ENCODE measurements at places on chromosomes 12 and 14.

GRCh38 chr14:42683707-42684106 is 1077.0 kb downstream of the LRFN5 start:
- no peak for DNase-seq

DNA sequence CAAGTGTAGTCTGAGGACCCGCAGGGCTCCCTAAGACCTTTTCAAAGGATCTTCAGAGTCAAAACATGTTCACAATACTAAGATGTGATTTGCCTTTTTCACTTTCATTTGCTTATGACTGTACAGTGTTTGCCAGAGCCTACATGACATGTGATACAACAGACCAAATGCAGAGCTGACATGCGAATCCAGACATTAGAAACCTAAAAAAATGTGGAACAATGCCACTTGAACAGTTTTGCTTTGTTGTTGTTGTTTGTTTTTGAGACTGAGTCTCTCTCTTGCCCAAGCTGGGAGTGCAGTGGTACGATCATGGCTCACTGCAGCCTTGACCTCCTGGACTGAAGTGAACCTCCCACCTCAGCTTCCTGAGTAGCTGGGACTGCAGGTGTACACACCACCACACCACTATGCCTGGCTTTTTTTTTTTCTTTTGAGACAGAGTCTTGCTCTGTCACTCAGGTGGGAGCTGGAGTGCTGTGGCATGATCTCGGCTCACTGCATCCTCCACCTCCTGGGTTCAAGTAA is 5.3 kb upstream of the RAB35 start:
- no peak for DNase-seq

DNA sequence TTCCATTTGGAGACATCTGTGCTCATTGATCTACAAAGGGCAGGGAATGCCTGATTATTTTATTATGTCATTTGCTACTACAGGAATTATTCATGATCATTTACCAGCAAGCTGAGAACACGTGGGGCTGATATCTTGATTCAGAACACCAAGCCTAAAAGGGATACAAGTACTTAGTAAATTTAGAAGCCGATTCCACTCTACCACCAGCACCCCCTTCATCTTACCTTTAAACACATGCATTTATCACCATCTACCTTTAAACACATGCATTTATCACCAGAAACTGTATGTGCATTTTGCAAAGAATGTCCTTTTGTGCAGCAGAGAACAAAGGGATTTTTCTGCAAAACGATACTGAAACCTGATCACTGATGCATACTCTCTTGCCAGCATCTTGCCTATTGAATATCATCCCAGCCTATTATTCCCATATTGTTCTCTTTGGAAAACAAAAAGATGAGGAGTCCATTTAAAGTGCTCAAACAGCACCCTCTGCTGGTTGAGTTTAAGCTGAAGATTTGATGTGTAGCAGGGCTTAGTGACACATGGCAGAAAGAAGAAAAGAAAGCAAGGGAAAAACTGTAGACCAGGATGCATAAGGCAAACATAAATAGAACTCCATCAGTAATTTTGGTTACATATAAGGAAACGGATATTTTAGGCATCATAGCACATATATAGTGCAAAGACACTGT is 132.6 kb upstream of the PLEKHG7 start:
- DNase-seq = no peak

DNA sequence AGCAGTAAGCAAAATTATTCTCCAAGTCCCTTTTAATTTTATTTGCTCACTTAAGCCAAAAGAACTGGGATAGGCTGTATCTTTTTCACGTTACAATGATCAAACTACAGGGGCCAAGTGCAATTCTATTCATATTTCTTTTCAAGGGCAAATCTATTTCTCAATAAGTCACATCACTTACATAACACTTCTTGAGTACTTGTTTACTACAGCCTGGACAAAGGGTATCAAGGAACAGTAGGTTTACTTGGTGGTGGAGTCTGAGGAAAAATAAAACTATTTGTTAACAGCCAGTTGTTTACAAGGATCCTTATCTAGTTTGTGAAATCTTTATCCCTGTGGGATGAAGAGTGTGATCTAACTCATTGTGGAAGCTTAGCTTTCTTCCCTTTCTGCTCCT is 72.1 kb downstream of the PDE3A start:
- no peak for DNase-seq

DNA sequence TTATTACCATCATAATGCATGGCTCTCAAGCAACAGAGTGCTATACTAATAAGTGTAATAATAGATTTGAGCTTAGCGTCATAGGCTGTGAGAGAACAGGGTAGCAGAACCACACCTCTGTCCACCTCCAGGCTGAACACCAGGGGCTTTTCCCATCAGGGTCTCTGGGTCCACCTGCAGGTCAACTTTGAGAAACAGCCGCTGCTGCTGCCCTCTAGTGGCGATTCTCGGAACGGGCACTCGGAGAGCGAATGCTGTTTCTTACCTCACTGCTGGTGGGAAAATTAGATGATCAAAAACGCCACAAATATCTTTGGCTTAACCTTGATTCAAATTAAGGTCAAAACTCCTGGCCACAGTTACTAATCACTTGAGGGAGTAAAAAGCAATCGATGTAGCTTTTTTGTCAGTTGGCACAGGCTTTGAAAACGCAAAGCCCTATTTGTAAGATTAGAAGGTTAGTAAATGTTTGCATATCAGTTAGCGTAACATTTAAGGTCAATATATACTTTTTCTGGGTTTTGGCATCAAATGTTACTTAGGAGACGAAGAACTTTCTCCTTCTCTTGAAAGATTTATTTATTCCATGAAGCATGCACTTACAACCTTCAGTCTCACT is 127.9 kb upstream of the TMEM132D start:
- no peak for DNase-seq

GRCh38 chr14:92603309-92604242 is 90.0 kb downstream of the RIN3 start:
- DNase-seq = no peak

DNA sequence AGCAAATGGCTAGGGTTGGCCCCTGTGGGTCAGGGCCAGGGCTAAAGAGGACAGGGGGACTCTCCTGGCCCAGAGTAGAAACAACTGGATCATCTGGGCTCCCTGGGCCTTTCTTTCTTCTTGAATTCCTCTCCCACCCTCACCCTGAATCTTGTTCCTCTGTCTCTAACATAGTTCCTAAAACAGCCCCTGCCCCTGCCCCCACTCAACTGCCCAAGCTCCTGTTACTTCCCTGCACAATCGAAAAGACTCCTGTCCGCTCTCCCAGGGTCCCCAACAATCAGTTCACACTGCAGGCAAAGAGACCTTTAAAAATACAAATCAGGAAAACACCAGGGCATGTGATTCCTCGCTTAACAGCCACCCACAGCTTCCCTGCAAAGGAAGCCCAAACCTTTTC is 18.0 kb upstream of the ANKRD33 start:
- no peak for DNase-seq

- DNase-seq = peak; percentile 6
These were observed 202.5 kb upstream of the LRIG3 start for GRCh38 chr12:59122784-59123183.

DNA sequence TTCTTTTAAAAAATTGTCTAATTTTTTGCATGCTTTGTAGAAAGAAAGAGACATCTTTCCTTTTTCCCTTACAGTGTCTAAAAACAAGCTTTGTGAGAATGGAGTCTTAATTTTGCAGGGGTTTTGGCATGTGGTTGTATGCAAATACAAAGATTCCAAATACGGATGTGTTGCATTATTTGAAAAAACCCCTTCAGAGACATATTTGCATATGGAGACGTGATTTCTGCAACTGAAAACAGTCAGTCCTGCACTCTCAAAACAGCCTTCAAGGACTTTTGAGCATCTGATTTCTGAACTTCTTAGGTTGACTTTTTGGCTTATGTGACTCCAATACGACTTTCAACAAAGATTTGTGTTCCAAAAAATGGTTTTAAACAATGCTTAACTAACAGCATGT is 7.8 kb downstream of the IRAK3 start:
- no peak for DNase-seq

- no peak for DNase-seq
These were observed 9.1 kb downstream of the RAB2B start for GRCh38 chr14:21467616-21468015.

DNA sequence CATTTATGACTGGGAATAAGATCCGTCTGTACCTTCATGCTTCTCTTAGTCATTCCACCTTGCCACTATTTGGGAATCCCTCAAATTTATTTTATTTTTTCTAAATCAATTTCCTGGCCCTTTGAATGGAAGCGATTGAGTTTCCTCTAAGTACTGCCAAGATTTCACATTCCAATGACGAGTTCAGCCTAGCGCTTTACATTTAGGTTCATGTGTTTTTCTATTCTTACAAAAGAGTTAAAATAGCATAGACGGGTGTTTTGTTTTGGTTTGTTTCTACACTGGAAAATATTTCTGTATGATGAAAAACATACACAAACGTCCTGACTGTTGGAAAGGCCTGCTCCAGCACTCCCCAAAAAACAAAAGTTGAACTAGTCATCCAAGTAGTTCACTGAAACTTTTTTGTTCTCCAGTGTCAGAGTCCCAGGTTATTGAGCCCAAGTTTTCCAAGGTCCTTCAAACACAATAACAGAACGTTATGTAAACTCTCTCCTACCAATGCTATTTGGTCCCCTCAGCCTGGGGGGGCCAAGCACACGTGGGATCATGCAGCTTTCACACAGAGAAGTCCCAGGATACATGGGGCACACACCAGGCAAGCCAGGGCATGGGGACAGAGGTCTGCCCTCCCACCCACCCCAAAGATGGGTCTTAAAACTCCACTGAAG is 74.8 kb upstream of the FOXN3 start:
- DNase-seq = no peak

DNA sequence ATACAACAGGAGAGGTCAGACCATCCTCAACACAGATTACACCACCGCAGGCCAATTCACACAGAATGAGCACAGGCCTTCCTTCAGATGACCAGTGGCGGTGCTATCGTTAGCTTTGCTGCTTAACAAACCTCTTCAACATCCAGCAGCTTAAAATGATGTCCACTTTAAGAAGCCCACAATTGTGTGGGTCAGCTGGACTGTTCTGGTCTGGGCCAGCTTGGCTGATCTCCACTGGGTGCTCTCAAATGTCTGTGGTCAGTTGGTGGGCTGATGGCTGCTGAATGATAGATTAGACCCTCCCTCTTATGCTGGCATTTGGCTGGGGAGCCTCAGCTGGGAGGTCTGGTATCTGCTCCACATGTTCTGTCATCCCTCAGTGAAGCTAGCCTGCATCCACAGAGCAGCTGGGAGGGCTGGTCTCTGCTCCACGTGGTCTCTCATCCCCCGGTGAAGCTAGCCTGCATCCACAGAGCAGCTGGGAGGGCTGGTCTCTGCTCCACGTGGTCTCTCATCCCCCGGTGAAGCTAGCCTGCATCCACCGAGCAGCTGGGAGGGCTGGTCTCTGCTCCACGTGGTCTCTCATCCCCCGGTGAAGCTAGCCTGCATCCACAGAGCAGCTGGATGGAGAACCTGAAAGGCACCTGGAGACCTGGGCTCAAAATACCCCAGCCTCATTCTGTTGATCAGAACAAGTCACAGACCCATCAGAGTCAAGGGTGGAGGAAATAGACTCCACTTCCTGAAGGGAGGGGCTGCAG is 203.6 kb upstream of the DIO3 start:
- no peak for DNase-seq

- no peak for DNase-seq
These were observed 84.0 kb downstream of the CCDC88C start for GRCh38 chr14:91333650-91334039.

- DNase-seq = no peak
These were observed 149.3 kb downstream of the CALM1 start for GRCh38 chr14:90545966-90546751.

DNA sequence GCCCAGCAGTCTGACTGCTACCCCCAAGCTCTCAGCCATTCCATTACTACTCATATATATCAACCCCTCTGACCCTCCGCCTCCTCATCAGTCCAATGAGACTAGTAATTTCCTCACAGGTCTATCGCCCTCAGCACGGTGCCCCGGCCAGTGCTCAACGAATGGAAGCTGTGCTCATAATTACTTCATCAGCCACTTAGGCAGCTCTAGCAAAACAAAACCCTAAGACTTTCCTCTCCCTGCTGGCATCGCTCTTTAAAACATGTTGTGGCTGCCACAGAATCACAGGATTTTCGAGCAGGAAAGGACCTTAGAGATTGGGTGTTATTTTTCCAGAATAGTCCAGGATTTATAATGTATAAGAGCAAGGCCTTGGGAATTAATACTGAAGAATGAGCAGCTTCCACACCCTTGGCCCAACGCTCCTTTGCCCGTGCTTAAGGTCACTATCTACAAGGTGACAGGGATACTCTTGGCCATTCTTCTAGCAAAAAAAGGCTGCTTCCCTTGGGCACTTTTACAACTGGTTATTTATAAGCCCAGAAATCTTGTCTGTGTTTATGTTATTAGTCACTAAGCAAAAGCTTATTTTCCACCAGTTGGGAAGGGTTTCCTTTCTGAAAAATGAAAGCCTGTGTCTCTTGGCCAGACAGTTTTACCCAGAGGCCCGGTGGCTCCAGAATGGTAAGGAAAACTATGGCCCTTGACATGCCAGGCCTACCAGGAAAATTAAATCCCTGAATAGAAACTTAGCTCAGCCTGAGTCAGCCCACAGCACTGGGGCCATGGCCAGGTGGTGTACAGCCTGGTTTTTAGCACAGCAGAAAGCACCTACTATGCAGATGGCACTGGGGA is 47.9 kb downstream of the NUAK1 start:
- DNase-seq = no peak

GRCh38 chr12:130398100-130398848 is 60.6 kb downstream of the PIWIL1 start:
- peak; percentile 6 for DNase-seq

GRCh38 chr12:111010061-111010460 is 89.7 kb upstream of the MYL2 start:
- DNase-seq = no peak

DNA sequence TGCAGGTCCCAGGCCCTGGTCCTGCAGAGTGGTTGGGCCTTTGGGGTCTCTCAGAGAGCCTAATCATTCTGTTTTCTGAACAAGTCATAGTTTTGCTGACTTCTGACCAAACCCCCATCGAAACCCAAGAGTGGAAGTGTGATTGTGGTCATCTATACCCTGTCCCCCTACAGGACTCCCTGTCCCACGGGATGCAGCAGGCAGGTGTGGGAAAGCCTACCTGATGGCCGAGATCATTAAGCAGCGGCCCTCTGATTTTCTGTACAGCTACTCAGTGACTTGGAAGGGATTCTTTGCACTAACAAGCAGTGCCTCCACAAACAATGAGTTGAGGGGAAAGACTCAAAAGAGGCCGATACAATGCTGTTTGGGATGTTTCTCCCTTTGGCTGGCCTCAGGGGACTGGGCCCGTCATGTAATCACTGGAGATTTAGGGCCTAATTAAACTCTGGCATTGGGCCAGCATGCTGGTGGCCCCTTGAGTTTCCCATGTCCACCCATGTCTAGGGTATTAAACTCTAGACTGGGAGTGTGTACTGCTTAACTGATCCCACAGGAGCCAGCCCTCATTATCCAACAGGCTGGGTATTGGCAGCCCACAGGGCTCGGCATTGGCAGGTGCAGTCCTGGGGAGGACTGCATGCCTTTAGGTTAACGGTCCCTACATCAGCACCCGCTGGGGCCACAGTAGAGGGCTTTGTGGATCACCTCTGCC is 192.8 kb downstream of the ZFP36L1 start:
- DNase-seq = no peak

DNA sequence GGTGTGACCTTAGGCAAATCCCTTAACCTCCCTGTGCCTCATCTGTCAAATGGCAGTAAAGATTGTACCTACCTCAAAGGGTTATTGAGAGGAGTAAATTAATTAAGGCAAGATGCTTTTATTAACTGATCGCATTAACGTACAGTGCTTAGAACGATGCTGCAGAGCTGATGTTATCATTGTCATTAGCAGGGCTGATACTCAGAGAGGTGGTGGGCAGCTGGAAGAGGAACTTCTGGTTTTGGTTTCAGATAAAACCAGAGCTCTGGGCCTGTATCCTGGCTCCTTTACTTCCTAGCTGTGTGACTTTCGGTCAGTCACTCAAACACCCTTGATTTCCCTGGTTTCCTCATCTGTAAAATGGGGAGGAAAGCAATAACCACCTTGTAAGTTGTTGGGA is 55.1 kb downstream of the CALM1 start:
- no peak for DNase-seq
